ENCODE measurements at places on chromosomes 7 and 10.
A peak's percentile ranks its signal among the peaks of the same experiment; 100 is the strongest.

- DNase-seq, result peak; percentile 6
Measured at GRCh38 chr10:127117125-127117524, 79.3 kb downstream of the INSYN2A start.

GRCh38 chr7:78746301-78746700, 707.2 kb downstream of the MAGI2 start:
- DNase-seq, result no peak

GRCh38 chr10:117653170-117653515, 110.6 kb downstream of the EMX2 start:
- no peak for DNase-seq

- DNase-seq, result no peak
Measured at GRCh38 chr7:10724449-10724848, 249.2 kb upstream of the PHF14 start.

- DNase-seq, result no peak
Measured at GRCh38 chr10:43801626-43802025, 152.9 kb upstream of the ZNF32 start.

GRCh38 chr7:148327379-148327778, 263.2 kb upstream of the C7orf33 start:
- no peak for DNase-seq

DNA sequence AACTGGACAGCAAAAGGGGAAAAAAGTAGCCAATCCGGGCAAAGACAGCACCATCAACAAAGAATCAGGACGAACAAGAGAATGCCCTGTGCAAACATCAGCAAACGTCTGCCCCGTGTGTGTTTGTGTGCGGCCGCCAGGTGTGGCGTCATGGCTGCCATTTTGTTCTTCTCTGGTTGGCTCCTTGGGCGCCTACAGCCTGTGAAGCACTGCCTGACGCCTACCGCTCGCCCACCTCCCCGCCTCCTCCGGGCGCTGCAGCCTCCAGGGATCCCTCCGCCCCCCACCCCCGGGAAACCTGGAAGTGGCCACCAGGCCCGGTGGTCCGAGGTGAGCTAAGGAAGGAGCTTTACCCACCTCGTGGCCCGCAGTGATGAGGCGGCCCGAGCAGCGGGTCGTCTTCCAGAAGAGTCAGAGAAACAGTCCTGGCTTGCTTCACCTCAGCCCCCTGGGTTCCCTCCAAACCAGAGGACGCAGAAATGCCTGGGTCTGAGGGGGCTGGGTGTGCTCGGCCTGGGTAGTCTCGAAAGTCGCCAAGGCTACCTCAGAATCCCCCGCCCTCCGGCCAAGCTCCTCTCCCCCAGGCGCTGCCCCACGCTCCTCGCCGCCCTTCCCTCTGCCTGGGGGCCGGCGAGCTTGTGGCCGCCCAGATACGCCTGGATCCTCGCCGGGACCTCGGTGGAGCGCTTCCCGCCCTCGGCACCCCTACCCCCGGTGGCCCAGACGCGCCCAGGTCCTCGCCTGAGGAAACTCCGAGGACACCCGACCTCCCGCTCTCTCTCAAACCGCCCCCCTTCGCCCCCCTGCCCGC, 61.8 kb upstream of the IL6 start:
- no peak for DNase-seq

DNA sequence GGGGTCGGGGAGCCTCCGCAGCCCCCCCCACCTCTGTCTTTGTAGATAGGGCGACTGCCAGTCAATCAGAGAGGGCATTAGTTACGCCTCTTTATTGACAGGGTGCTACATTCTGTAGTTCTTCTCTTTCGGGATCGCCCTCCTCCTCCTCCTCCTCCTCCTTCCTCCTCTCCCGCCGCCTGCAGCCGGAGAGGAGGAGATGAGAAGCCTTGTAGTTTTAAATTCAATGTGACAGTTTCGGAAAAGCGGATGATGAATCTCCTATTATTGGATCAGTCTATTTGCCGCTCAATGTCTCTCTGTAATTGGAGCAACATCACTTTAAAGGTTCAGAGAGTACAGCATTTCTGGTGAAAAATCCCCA, 587 bp upstream of the UNCX start:
- no peak for DNase-seq

- DNase-seq, result no peak
Measured at GRCh38 chr7:155451840-155452239, 6.1 kb upstream of the EN2 start.

- no peak for DNase-seq
Measured at GRCh38 chr10:69044546-69044945, 43.4 kb upstream of the SRGN start.

DNA sequence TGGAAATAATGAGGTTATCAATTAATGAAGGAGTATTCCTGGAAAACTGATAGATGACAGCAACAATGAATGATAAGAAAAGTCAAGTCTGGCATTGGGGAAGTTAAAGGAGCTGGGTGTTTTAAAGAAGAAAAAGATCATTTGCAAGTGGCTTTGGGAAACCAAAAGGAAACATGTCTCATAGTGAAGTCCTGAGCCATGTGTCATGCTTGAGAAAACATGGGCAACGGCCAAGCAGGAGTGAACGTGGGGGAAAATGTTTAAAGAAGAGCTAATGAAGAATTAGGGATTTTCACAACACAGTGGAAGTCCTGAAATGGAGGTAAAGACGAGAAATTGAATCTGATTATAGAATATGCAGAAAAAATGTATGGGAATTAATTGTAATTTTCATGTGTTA, 1383.2 kb upstream of the CELF2 start:
- no peak for DNase-seq

GRCh38 chr7:4681886-4682620, at the start of gene FOXK1:
Gene FOXK1 (plus strand): TSS chr7:4682295. CDS start chr7:4682309, 14 bp downstream.
- DNase-seq, result peak; percentile 71

DNA sequence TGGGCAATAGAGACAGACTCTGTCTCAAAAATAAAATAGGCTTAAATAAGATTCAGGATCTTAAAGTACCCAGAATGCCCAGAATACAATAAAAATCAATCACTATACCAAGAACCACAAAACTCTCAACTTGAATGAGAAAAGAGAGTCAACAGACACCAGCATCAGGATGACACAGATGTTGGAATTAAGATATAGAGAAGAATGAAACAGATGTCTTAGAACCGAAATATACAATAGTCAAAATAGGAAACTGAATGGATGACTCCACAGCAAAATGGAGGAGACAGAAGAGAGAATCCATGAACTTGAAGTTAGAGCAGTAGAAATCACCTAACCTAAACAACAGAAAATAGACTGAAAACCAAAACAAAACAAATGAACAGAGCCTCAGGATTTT, 29.6 kb downstream of the POR start:
- no peak for DNase-seq

GRCh38 chr10:78995987-78996791, 72.6 kb upstream of the ZMIZ1 start:
- no peak for DNase-seq

DNA sequence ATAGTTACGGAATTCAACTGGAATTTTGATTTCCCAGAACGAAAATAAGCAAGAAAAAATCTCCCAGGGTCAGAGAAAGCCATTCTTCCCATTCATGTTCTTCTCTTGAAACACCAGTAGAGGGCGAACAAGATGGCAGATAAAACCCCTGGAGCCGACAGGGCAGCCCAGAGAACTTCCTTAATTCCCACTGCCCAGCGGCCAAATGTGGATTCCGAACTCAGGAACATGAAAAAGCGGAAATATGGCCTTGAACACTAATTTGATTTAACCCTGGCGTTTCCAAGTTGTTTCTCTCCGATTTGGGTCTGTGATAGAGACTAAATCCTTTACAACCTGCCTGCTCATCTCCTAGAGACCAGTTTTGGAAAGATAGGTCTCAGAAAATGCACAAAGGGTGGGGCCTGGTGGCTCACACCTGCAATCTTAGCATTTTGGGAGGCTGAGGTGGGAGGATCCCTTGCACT, 100.7 kb upstream of the WAC start:
- DNase-seq, result no peak

- DNase-seq, result no peak
Measured at GRCh38 chr10:26755443-26755903, 58.0 kb downstream of the PDSS1 start.

DNA sequence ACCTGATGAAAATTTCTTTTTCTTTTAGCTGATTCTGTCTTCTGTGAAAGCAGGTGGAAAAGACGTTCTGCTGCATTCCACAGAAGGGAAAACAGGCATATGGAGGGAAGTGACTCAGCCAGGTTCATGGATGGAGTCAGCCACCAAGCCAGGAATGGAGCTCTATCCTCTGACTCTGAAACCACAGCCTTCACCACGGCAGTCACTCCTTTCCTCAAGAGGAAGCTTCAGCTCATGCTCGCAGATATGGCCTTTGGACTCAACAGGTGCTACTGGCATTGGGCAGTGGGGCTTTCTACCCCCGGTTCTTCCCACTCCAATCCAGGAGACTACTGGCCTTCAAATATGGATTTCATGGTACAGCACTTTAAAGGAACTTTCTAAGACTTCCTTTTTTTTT, 11.5 kb upstream of the PLAU start:
- DNase-seq, result no peak

DNA sequence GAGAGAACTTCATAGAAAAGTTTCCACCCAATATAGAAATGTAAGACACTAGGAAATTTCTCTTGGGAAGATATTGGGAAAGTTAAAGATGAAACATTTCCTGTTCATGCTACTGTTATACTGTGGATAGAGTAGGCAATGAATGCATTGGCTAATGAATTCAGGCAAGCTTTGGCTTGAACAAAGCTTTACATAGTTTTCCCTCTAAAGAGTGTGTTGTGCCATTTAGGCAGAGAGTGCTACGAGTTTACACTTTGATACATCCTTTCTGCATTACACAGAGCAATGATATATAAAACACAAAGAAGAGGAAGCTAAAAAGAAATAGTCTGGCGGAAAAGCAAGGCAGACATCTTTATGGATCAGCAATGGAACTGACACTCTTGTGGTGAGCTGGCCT, 125.9 kb upstream of the SHH start:
- DNase-seq, result no peak

GRCh38 chr10:3856593-3856992, 71.6 kb upstream of the KLF6 start:
- DNase-seq, result no peak

GRCh38 chr7:131688738-131689661, 132.6 kb upstream of the PODXL start:
- peak; percentile 22 for DNase-seq

- no peak for DNase-seq
Measured at GRCh38 chr7:68783684-68784083, 814.6 kb upstream of the AUTS2 start.

GRCh38 chr10:88027570-88027969, 164.1 kb downstream of the PTEN start:
- DNase-seq, result no peak

DNA sequence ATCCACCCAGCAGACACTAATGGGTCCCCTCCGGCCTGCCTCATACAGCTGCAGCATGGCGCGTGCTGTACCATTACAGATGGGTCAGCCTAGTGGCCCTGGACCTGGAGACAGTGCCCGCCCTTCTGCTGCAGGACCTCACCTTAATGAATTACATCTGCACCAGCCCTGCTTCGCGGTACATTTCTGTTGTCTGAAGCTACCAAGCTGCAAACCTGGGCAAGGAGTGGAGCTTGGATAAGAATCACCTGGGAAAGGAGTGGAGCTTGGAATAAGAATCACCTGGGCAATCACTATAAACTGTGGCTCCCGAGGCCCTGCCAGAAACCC, 33.0 kb upstream of the EN2 start:
- no peak for DNase-seq

DNA sequence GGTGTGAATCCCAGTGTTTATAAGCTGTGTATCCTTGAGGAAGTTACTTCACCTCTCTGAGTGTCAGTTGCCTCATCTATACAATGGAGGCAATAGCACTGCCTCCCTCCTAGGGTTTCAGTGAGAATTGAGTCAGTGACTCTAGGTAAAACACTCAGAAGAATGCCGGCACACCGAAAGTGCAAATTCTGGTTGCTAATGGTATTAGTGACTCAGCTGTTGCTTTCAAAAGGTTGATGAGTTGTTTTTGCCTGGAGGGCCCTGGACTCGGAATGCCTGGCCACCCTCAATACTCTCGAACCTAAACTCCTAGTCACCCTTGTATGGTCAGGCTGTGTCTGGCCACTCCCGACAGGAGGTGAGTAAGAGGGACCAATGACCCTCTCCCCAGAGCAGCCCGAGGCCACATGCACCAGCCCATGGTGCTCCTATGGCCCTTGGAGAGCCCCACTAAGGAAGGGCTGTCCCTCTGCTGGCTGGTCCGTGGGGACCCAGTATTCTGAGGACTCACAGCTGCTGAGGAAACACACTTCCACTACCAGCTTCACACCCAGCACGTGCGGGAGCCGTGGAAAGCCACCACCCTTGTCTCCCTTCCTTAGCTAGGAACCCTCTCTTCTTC, 60.2 kb downstream of the CALML3 start:
- DNase-seq, result no peak

DNA sequence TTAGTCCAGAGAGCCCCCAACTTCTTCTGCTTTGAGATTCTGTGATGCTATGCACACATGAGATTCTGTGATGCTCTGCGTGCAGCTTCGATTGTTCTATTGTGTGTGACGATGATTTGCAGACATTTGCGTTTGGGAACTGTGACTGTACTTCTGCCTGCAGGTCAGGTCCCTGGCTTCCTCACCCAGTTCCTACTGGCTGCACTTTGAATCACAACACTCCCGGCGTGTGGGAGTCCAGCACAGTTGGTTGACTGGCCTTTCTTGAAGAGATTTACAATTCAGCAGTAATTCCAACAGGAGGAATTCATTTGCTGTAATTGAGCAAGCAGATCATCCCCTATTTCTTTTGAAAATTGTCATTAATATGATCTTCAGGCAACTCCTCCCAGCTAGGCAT, 252.2 kb upstream of the YAE1 start:
- DNase-seq, result no peak

GRCh38 chr10:118870467-118871243, 115.9 kb upstream of the CACUL1 start:
- no peak for DNase-seq

DNA sequence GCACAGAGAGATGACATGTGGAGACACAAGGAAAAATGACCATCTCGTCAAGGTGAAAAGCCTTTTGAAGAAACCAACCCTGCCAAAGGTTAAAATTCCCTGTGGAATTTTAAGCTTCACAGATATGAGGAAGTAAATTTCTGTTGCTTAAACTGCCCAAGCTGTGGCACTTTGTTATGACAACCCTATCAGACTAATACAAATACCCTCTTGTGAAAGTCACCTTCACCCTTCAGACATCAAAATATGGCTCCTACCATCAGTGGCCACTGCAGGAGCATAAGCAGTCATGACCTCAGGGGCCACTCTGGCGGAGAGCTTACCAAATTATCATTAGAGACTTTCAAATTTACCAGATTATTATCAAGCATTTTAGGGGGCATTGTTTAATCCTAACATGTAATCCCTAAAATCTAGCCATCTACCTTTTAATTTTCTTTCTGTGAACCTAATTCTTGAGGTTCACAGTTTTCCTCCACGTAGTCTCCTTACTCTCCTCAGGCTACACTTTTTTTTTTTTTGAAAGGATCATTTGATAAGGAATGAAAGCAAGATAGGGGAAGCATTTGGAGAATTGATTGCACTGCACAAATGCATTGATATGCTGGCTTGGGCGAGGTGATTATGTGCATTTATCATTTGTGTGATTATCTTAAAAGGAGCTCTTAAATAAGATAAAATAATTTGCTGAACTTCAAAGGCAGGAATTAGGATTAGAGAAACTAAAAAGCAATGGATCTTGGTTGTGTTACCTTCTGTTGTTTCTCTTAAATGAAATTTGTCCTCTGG, 90.3 kb downstream of the TMEM168 start:
- DNase-seq, result no peak
